Uterus (tissue), 4 donors: ENCODE measurements at places on chromosomes 12 and 14. TPM values are rescaled to one million over a fixed set of nuclear protein-coding genes. Genes with fewer than 3 reads are reported as not detected.

DAO gene
- not detected for total RNA-seq

PTMS gene
- total RNA-seq = 853 TPM

SLC39A2 gene
- total RNA-seq = not detected

NRIP2 gene
- 10.5 TPM for total RNA-seq

EPYC gene
- total RNA-seq = not detected

GPR132 gene
- 1.7 TPM for total RNA-seq

RFC5 gene
- total RNA-seq = 16.9 TPM

TDRD9 gene
- total RNA-seq = 1.8 TPM

BDKRB1 gene
- total RNA-seq = not detected

CLEC4C gene
- total RNA-seq = not detected

PLEKHH1 gene
- 0.29 TPM for total RNA-seq

ITGA7 gene
- 167 TPM for total RNA-seq

NT5DC3 gene
- 21.0 TPM for total RNA-seq

MLH3 gene
- 53.8 TPM for total RNA-seq

VWF gene
- total RNA-seq = 418 TPM

SOAT2 gene
- total RNA-seq = not detected

SPTB gene
- 5.4 TPM for total RNA-seq

TSPAN11 gene
- total RNA-seq = 0.51 TPM

LRRK2 gene
- total RNA-seq = 40.0 TPM

FLRT2 gene
- 72.4 TPM for total RNA-seq

FGD6 gene
- 19.7 TPM for total RNA-seq

CYP46A1 gene
- total RNA-seq = 0.26 TPM

SLC25A47 gene
- total RNA-seq = not detected

WSCD2 gene
- total RNA-seq = 65.3 TPM

SLC25A21 gene
- not detected for total RNA-seq

CCDC197 gene
- not detected for total RNA-seq

IFNG-AS1 gene
- total RNA-seq = not detected

KRT80 gene
- total RNA-seq = 1.1 TPM

PEX5 gene
- 59.6 TPM for total RNA-seq

CIROP gene
- total RNA-seq = not detected

JPH4 gene
- total RNA-seq = 7.4 TPM

BCL11B gene
- total RNA-seq = 0.29 TPM

DDX11 gene
- total RNA-seq = 67.7 TPM

OTOGL gene
- 0.26 TPM for total RNA-seq

IL22 gene
- not detected for total RNA-seq

ENDOU gene
- total RNA-seq = not detected

PZP gene
- total RNA-seq = not detected

DLK1 gene
- 41.1 TPM for total RNA-seq

RAP1B gene
- total RNA-seq = 166 TPM

LRP1 gene
- 164 TPM for total RNA-seq

RASSF9 gene
- total RNA-seq = 6.4 TPM

GDF3 gene
- not detected for total RNA-seq

RPL10L gene
- not detected for total RNA-seq

TGM1 gene
- 1.6 TPM for total RNA-seq

DNAJC22 gene
- not detected for total RNA-seq

TCL1B gene
- total RNA-seq = not detected

POTEG gene
- not detected for total RNA-seq

HHIPL1 gene
- 4.6 TPM for total RNA-seq

OR4K5 gene
- not detected for total RNA-seq
